ENCODE measurements at places on chromosomes 7 and 10.

DNA sequence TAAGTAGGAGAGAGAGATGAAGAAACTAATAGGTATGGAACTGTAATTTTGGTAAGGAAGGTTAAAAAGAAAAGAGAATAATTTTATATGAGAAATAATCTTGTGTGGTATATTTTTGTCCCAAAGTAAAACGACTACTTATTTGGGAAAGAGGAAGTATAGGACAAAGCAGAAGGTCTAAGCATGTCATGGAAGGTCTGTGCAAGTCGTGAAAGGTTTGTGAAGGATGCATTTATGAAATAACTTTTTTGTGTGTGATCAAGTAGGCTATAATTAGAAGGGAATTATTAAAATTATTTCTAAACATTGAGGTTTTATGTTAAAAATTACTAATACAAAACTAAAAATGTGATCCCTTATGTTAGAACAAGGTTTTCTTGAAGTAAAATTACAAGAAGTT is 63.3 kb downstream of the ZNF783 start:
- DNase-seq: no peak

- no peak for DNase-seq
Observed at GRCh38 chr7:120303105-120303504, 30.1 kb downstream of the KCND2 start.

- no peak for DNase-seq
Observed at GRCh38 chr10:7550013-7550412, 116.8 kb downstream of the ITIH5 start.

DNA sequence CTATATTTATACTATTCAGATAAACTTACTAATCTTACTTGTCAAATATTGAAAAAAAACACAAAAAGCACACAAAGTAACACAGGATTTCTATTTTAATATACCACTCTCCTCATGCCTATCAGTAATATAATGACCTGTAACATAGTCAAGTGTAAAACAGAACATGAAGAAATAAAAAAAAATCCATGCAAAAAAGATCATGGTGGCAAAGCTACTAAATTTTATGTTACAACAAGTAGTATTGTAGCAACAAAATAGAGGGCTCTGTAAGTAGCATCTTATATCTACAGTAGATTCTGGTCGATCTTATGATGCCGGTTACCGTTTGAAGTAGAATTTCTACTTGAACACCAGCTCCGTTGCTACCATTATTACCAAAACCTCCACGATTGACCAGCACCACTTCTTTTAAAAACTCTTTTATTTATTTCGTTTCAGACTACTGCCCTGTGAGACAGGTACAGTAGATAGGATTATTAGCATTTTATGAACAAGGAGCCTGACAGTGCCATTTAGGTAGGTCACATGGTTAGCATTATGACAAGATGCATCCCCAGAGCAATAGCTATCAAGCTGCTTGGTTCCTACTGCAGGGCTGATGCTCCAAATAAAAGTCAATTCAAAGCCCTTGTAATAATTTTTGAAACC is 2.1 kb downstream of the CPED1 start:
- no peak for DNase-seq

DNA sequence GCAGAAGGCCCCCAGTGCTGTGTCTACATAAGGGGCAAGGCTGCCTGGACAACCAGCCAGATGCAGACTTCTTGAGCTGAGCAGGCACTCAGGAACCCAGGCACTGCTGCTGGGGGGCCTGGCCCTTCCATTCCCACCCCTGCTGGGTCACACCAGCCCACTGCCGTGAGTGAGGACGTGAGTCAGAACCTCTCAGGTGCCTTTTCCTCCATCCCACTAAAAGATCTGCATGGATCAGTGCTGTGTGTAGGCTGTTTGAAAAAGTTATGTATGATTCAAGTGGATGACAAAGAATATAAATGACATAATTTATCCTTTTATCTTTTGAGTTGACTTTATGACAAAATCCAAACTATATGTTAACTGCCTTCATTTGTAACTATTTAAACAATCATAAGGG is 499.3 kb downstream of the INHBA start:
- DNase-seq: no peak

GRCh38 chr7:55060636-55061022 is 41.8 kb downstream of the EGFR start:
- DNase-seq: no peak

DNA sequence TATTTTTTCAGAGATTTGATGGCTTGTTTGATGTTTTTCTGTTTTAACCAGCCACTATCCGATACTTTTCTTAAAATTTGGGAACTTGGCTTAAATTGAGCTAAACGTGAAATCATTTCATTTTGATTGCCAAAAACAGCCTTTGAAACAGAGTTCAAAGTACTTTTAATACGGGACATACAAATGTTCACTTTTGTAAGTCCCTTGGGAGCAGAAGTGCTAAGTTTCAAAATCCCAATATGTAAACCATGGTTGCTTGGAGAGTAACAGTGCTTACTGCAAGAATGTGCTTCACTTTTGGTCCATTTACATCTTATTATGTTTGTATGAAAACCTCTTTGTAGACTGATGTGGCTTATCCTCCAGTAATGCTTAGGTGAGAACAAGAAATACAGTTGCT is 10.9 kb downstream of the PNPLA8 start:
- no peak for DNase-seq

DNA sequence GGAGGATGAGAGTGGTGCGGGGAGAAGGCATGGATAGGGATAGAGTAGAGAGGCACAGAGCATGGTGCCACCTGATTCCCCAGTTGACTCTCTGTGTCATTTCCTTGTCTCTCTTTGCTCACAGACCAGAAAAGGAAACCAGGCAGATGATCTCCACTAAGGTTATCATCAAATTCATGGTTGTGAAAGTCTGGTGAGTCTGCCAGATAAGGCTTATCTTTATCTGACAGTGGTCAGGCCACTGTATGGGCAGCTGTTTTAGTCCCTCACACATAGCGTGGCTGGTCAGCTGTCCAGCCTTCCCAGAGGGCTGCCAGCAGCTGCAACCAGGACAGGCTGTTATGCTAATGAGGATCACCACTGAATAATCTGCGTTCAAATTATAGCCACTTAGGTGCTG is 99.0 kb downstream of the ADRA2A start:
- DNase-seq: no peak

GRCh38 chr7:117728890-117729624 is 144.2 kb downstream of the CTTNBP2 start:
- no peak for DNase-seq

- DNase-seq: no peak
Observed at GRCh38 chr7:107130487-107131220, 38.1 kb upstream of the HBP1 start.

DNA sequence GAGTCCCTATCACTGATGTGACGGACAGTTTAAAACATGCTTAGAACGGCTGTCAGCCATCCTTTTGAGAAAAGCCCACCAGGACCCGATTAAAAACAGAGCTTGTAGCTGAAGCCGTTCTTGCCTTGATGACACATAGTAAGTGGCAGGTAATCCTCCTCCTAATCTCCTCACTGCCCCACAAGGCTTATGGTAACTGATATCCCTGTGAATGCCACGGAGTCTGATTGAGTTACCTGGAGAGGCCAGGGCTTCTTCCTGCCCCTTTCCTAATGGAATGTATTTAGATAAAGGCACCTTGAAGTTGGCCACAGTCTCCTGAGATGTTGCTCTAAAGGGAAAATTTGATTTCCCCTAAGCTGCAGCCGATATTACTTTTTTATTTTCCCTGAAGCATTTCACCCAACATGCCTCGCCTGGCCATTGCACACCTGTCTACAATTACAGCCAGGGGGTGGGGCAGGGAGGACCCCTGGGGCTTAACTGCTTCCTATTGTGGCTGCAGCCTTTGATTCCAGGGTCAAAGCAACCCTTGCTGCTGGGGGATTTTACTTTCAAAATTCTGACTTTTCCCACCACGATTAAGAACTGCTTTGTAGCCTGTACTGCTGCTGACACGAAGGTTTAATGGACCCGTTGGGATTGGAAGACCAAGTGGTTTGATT is 169.0 kb upstream of the GPR26 start:
- DNase-seq: no peak

DNA sequence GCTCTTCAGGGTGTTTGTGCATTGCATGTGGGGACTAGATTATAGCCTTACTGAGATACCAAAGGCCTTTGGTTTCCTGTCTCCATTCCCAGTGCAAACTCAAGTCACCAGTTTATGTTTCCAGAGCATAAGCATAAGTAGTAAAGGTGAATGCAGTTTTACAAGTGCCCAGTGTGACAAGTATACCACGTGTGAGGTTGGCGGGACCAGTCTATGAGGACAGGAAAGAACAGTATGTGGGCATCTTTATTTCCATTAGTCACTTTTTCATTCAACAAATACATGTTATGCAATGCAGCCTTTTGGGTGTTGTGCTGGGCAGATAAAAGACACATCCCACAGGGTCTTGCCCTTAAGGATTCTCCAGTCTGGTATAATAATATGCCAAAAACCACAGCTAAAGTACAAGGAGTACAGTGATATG is 146.5 kb downstream of the ARID5B start:
- peak; percentile 72 for DNase-seq

DNA sequence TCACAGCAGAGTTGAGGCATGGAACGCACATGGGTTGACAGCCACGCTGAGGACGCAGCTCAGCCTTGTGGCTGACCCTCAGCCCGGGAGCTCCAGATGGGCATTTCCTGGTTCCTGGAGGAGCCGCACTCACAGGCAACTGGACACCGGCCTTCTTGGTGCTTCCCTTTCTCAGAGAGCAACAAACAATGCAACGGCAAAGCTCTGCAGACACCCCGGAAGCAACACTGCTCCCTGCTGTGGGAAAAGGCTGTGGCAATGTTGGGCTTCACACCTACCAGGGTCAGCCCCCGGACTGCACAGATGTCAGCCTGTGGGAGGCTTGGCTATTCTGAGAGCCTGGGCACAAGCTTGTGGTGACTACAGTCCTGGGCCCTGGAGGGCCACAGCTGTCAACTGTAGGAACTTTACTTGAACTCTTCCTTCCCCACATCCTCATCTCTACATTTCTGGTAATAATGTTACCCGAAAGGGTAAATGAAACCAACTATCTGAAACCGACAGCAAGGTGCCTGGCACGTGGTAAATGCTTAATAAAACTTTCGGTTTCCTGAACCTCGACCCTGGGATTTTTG is 597.5 kb upstream of the MKI67 start:
- DNase-seq: no peak

DNA sequence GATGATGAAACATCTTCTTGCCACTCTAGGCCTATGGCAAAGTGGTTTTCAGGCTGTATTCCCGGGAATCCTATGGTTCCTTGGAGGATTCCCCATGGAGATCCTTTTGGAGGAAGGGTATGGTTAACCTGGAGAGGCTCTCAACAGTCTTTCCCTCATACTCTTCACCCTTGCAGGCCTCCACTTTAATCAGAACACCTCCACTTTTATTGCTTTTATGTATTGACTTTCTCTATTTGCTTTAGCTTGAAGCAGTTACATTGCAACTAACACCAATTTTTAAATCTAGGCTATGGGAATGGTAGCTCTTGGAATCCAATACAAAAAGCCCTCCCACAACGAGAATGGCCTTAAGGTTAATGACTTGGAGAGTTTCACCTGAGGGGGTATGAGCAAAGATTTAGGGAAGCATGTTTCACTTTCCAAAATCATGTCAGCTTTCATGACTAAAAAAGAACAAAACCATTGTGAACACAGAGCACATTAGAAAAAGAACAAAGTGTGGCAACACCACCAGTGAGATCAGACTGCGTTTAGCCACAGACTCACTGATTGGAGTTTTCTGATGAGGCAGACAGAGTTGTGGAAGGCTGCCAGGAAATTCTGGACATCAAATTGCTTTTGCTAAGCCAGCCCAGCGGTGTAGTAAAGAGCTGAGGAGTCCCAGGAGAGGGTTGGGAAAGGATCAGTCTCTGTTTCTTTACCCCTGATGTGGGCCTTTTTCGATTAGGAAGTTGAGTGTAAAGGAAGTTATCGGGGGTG is 130.4 kb upstream of the BMPER start:
- DNase-seq: peak; percentile 92

DNA sequence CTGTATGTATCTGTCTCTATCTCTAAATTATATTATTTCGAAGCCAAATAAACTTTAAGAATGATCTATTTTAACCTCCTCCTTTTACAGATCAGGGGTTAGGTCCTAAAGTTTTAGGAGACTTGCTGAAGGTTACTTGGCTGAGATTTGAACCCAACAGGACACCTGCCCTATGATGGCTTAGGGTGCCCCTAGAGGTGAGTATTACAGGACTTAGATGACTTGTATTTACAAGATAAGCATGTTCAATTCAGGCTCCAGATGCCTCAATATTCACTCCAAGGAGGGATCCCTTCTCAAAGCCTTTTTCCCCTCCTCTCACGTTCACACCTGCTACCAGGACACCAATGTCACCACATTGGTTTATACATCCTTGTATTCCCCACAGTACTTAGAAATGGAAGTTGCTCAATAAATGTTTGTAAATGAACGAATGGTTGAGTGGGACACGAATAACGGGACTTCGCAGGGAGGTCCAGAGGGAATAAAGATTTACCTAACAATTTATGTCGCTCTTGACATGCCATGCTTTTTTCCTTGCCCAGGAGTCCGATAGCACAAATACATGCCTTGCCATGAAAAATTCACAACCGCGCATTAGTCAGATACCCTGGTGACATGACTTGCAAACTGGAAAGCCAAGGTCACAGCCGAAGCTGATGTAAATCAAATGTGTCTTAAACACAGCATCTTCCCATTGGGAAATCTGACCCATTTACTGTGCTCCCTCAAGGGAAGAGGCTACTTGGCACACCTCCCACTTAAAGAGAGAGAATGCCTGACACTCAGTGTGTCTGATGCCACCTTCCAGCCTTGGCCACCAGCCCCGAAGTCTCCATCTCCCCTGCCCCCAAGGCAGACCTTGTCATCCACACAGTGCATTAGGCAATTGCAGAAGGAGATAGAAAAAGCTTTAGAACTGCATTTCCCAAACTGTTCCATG is 872.2 kb upstream of the AUTS2 start:
- no peak for DNase-seq

DNA sequence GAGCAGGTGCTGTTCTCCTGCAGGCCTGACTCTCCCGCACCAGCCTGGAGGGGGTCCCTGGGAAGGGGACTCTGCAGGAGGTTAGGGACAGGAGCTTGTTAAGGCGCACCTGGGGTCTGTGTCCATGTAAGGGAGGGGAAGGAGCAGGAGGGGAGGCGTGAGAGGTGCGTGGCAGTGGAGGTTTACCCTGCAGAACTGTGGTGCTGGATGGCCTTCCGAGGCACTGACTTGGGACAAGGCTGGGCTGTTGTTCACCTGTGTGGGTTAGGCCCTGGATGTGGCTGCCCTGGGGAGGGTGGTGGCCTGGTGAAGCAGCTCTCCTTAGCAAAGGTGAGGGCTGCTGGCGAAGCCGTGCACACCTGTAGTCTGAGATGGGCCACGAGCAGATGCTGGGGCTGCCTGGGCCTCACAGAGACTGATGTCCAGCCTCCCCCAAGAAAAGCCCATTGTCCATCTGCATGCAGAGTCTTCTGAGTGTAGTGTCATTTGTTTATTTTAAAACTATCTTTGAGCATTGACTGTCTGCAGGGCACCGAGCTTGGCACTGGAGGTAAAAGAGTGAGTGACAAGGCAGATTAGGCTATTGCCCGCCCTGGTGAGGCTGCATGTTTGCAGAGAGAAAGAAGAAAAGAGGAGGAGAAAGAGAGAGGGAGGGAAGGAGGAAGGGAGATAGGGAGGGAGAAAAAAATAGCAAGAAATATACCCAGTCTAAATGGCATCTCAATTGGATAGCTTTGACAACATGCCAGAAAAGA is 225.3 kb downstream of the GLRX3 start:
- no peak for DNase-seq
